ENCODE measurements at places on chromosomes 1 and 21. TPM values are rescaled to one million over a fixed set of nuclear protein-coding genes. Genes with fewer than 3 reads are reported as not detected.

DNA sequence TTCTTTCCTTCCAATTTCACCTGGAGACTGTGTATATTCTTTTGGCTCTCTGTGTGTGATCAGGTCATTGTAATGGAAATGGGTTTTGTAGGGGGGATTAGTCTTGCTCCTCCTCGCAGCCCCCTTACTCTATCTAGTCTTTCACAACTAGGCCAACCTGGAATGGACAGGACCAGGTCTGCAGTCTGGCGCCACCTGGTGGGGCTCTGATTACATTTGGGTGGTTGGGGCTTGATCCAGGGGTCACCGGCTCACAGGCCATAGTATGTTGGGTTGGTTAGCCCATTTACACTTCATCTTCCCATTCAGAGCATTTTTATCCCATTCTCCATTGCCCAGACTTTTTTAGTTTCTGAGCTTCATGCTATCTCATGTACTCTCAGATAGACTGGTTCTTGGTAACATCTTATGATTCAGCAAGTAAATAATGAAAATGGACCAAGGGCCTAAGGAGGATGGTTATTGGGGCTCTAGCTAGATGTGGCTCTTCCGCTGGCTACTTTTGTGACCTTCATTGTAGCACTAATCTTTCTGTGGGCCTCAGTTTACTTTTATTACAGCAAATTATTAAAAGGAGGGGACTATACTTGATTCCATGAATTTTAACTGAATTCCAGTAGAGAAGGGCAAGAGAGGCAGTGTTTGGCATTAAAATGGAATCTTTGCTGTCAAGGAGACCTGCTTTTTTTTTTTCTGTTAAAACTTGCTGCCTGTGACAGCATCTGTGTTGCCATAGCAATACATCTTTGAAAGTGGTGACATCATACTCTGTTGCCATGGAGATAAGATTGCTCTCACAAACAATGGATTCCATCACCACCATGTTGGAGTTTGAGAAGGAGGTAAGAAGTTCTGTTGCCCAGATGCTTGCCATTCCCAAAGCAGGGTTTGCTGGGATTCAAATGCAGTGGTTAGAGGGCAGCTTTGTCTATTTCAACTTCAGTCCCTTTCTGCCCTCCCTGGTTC lies 150.1 kb downstream of the PLXNA2 start:
- no peak for DNase-seq

DNA sequence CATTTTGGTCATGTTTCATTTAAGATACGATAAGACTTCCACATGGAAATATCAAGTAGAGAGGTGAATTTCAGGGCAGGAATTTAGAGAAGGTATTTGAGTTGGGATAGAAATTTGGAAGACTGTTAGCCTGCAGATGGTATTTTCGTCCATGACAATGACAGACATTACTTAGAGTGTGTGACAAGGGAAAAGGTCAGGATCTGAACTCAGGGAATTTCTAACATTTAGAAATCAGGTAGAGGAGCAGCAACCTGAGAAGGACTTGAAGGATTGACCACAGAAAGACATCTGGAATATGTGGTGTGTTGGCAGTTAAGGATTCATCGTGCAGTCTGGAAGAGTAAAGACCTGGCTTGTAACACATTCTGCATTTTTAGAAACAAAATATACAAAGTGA lies 57.9 kb downstream of the RABGAP1L start:
- no peak for DNase-seq

GRCh38 chr1:57204091-57204490 lies 219.8 kb downstream of the DAB1 start:
- no peak for DNase-seq

- no peak for DNase-seq
These were observed 59.6 kb upstream of the ADAMTS5 start for GRCh38 chr21:27026501-27026900.

DNA sequence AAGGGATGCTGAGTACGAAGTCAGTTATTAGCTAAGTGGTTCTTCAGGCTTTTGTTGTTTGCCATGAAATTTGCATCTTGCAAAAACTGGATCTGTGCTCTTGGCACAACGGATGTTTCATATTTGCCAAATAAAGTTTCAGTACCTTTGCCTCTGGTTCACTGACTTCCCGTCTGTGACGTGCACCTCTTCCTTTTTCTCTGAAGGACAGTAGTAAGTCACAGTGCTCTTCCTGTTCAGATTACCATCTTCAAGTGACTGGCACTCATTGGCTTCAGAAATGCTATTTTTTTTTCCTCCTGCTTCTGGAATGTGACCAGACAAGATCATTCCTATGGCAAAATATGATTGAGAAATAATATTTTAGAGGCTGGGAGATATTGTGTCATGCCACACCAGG lies 75.9 kb upstream of the GREM2 start:
- DNase-seq: no peak

- no peak for DNase-seq
These were observed 220.7 kb upstream of the HOOK1 start for GRCh38 chr1:59593798-59594790.

DNA sequence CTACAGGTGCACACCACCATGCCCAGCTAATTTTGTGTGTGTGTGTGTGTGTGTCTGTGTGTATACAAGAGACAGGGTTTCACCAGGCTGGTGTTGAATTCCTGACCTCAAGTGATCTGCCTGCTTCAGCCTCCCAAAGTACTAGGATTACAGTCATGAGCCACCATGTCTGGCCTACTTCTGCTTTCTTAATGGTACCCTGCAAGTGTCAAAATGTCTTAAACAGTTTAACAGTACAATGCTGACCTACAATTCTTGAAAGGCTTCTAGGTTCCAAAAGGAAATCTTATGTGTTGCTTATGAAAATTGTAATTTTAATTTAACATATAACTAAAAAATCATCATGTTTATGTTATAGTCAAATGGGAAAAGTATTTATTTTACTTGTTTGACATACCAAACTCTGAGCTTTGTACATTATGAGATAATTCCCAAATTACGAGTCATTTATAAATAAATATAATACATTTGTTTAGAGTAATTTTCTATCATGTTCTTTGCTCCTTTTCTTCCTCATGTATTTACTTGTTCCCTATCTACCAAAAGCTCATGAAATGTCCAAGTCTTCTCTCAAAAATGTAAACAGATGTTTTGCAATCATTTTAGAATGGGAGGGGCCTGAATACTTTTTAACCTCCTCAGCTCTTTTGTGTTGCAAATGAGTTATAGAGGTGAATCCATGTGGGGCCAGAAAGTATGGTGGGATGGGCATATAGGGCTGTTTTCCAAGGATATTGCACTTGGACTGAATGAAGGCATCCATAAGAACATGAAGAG lies 8.4 kb upstream of the VCAM1 start:
- DNase-seq: no peak

GRCh38 chr1:70627910-70628309 lies 216.8 kb downstream of the CTH start:
- DNase-seq: no peak

DNA sequence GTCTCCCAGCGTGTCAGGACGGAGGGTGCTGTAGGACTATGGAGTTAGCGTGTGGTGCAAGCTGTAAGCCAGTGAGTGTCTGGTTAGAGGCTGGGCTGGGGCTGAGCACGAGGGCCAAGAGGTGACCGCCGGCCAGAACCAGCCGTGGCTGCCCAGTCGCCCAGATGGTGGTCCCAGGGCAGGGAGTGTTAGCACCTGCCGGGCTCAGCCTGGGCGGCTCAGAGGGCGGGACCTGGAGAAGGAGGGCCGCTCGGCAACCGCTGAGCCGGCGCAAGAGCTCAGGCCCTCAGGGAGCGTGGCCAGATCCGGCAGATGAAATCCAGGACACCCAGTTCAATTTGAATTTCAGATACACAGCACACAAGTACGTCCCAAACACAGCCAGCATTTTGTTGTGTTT lies 87.9 kb downstream of the PRDM16 start:
- DNase-seq: no peak

DNA sequence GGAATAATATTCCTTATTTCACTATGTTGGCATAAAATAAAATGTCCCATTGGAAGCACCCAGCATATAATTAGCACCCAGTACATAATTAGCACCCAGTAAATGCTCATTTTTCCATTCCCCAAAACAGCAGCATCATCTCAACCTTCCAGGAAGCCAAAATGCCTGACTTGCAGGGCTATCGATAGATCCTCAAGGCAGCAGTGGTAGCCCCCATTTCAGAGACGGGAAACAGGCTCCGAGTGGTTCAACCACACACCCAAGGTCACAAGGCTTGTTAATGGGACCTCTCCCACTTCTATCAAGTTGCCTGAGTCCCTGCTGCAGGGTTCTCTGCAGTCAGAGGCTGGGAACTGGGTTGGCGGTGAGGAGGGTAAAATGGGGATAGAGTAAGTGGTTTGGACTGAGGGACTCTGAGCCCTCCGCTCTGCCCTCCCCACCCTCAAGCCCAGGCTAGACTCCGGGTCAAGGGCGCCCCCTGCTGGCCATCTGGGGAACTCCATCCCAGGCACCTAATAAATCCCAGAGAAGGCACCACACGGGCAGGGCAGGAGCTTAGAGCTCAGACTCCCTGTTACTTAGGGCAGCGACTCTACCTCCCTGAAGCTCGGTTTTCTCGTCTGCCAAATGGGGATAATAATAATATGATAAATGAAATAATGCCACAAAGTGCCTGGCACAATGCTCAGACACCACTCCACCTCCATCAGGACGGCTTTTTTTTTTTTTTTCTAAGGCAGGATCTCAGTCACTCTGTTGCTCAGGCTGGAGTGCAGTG lies 21.9 kb upstream of the LAPTM5 start:
- peak; percentile 73 for DNase-seq

GRCh38 chr1:23098463-23099170 lies 70.0 kb downstream of the LUZP1 start:
- DNase-seq: peak; percentile 20

DNA sequence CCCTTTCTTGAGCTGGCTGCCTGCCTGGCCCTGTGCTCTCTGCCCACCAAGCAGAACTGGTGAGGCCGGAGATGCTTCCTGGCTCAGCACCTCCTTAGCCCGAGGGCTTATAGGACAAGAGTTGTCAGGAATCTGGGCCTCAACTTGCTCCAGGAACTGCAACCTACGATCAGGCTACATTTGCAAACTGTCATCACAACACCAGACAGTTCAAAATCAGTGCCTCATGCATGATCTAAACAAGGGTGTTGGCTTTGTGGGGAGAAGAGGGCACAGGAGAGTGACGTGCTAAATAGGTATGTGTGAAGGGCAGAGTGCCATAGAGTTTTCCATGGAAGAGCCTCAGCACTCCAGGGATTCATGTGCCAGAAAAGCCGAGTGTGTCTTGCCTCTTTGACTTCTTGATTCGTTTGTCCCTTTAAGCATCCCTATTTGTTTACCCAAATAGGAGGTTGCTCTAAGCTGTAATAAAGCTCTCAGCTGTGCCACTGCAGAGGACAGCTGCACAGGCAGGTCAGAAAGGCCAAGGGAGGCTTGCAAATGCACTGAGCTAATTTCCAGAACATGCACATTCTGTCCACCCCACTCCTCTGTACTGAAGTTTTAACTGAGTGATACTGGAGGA lies 30.2 kb upstream of the NEK2 start:
- no peak for DNase-seq

- DNase-seq: no peak
These were observed 71.2 kb downstream of the KCNJ15 start for GRCh38 chr21:38327984-38328383.

- DNase-seq: no peak
These were observed 17.8 kb downstream of the SLC16A1 start for GRCh38 chr1:112938210-112938609.

PM20D1 gene
- total RNA-seq: not detected

SDCCAG8 gene
- 105 TPM for total RNA-seq

HAO2 gene
- total RNA-seq: not detected

DNA sequence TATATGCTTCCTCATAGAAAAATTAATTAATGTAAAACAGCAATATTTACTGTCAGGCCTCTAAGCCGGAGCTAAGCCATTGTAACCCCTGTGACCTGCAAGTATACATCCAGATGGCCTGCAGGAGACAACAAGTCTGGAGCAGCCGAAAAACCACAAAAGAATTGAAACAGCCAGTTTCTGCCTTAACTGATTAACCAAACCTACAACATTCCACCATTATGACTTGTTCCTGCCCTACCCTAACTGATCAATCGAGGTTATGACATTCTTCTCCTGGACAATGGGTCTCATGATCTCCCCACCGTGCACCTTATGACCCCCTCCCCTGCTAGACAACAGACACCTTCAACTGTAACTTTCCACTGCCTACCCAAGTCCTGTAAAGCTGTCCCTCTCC lies 205.8 kb upstream of the DUSP10 start:
- no peak for DNase-seq

DNA sequence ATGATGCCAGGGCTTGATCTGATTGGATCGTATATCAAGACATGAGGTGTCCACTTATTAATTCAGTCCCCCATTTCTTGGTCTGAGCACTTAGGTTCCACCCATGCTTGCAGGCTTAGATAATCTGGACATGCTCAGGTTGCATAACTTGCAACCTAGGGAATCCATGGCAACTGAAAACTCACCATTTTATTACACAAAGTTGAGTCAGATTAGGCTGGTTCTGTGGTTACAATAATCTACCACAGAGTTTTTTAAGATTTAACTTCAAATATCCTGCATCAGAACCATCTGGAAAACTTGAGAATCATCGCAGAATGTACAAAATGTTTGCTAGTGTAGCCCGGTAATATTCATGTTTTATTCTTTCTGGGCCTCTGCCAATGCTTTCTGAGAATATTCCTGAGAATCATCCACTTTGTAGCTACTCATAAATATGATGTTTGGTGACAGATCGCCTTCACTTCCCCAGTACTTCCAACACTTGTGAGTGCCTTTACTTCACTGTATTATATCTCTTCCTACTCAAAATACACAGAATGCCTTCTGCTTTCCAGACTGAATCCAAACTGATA lies 707.2 kb upstream of the ADAMTS5 start:
- no peak for DNase-seq

ASH1L gene
- total RNA-seq: 59.7 TPM

IL12RB2 gene
- 12.2 TPM for total RNA-seq

TTC39A gene
- total RNA-seq: 0.78 TPM

NASP gene
- 87.5 TPM for total RNA-seq

- DNase-seq: no peak
These were observed 8.5 kb upstream of the BSND start for GRCh38 chr1:54989968-54990810.

- no peak for DNase-seq
These were observed 15.9 kb downstream of the NUF2 start for GRCh38 chr1:163337631-163338030.

HOOK1 gene
- 16.8 TPM for total RNA-seq

DNA sequence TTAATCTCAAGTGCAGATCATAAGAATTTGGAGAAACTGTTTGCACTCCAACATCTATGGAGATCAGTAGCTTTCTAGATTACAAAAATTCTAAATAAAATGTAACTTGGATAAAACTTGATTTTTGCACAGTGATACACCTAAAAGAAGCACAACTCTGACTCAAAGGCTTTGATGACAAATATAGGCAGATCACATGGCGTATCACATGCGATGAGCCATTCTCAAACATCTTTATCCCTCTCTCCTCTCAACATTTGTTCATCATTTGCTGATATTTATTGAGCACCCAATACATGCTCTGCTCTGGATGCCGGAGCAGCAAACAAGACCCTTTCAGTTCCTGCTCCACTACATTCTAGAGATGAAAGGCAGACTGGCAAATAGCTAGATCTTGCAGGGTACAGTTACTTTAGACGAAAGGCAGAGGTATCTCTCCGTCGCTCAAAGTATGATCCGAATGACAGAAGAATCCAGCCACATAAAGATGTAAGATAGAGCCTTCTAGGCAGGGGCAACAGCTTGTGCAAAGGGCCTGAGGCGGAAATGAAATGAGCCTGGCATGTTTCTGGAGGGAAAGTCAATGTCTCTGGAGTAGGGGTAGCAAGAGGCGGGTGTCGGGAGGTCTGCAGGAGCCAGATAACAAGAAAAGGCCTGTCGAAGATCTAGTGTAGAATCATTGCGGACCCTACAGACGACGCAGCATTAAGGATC lies 145.8 kb upstream of the ERRFI1 start:
- DNase-seq: no peak
